ENCODE measurements at places on chromosomes 5 and 9. TPM values are rescaled to one million over a fixed set of nuclear protein-coding genes. Genes with fewer than 3 reads are reported as not detected.

The ARL14EPL gene
- not detected for polyA plus RNA-seq

DNA sequence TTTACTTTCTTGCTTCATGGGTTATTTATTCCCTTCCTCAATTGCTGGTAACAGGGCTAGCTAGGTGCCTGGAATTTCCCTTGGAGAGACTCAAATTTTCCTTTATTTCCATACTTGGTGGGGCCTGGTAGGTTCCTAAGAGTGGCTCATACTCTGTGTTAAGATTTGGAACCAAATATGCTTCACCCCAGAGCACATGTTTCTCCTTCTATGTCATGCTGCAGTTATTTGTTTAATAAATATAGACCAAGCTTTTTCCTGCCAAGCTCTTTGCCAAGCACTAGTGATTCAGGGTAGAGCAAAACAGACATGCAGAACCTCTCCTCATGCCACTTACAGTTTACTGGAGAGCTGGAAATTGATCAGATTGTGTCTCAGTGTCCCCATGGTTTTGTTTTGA is 290.3 kb upstream of the SGCD start:
- H3K4me3 ChIP-seq = no peak overlapping the region
- H3K27me3 ChIP-seq = no peaks in the 10 kb centered on the region
- H3K36me3 ChIP-seq = no peaks in the 10 kb centered on the region

DNA sequence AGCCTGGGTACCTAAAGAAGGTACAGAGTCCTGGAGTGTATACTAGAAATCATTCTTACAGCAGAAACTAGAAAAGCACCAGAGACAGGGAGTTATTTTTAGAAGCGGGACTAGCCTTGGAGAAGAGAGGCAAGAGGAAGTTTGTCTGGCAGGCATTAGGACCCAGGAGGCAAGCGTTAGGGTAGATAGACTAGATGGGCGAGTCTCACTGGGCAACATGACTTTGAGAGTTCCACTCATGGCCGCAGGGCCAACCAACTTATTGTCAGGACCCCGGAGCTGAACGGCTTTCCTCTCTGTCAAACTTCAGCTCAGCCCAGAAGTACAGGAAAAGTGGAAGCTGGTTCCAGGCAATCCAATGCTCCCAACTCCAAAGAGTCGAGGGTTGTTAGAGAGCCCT is 34.1 kb upstream of the NPR3 start:
- no peak for DNase-seq
- H3K27me3 ChIP-seq = no peaks in the 10 kb centered on the region
- H3K36me3 ChIP-seq = no peaks in the 10 kb centered on the region
- H3K27ac ChIP-seq = no peak overlapping the region
- no peak overlapping the region for H3K4me3 ChIP-seq
- no peaks in the 10 kb centered on the region for H3K4me1 ChIP-seq

- no peak overlapping the region for H3K4me3 ChIP-seq
- no peak overlapping the region for H3K27ac ChIP-seq
- H3K4me1 ChIP-seq = no peaks in the 10 kb centered on the region
- no peaks in the 10 kb centered on the region for H3K27me3 ChIP-seq
Measured at GRCh38 chr5:62395210-62395950, 8.3 kb downstream of the DIMT1 start.

The C5orf52 gene
- polyA plus RNA-seq = not detected

- no peaks in the 10 kb centered on the region for H3K4me1 ChIP-seq
- no peak overlapping the region for H3K4me3 ChIP-seq
- no peak overlapping the region for H3K27ac ChIP-seq
- no peaks in the 10 kb centered on the region for H3K36me3 ChIP-seq
Measured at GRCh38 chr5:103244398-103244797, 14.2 kb upstream of the MACIR start.

- H3K27me3 ChIP-seq = no peaks in the 10 kb centered on the region
- H3K27ac ChIP-seq = no peak overlapping the region
- no peaks in the 10 kb centered on the region for H3K36me3 ChIP-seq
- H3K4me1 ChIP-seq = no peaks in the 10 kb centered on the region
Measured at GRCh38 chr5:169411786-169412430, 111.0 kb upstream of the SLIT3 start.

- no peak overlapping the region for H3K4me3 ChIP-seq
- H3K36me3 ChIP-seq = no peaks in the 10 kb centered on the region
- no peaks in the 10 kb centered on the region for H3K4me1 ChIP-seq
- no peak overlapping the region for H3K27ac ChIP-seq
- no peak for DNase-seq
- no peaks in the 10 kb centered on the region for H3K27me3 ChIP-seq
Measured at GRCh38 chr5:127667926-127668325, 19.0 kb downstream of the CTXN3 start.

DNA sequence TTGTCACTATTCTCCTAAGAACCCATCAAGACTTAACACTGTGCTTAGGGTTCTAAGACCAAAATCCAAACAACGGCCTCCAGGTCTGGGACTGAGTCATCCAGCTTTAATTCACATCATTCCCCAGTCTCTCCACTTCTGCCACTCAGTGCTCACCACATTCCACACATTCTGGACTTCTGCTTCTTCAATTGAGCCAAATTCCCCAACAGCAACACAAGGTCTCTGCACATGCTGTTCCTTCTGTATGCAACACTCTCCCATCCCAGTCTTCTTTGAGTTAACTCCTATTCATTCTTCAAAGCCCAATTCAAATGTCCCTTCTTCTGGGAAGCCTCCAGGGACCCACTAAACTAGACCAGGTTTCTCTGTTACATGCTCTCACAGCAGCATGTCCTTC is 97.8 kb downstream of the GPR21 start:
- no peaks in the 10 kb centered on the region for H3K36me3 ChIP-seq
- H3K27ac ChIP-seq = no peak overlapping the region
- DNase-seq = no peak
- no peak overlapping the region for H3K4me3 ChIP-seq
- no peaks in the 10 kb centered on the region for H3K4me1 ChIP-seq

DNA sequence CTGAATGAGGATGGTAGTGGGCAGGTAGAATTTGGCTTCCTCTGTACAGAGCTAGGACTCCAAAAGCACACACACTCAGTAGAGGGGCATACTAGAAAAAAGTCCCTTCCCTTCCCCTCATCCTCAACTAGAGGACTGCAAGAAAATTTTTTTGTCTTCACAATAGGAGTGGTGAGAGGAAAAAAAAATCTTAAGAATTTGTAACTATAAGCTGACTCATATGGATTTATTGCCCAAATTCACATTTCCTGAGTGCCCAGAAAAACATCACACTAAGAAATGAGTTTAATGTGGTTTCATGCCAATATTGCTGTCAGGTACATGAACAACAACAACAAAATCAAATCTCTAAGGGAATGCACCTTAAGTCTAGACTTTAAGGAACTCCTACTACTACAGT is 43.7 kb downstream of the RANBP6 start:
- H3K27ac ChIP-seq = no peak overlapping the region
- no peak overlapping the region for H3K4me3 ChIP-seq
- peaks cover 41% of the 10 kb centered on the region for H3K36me3 ChIP-seq
- no peaks in the 10 kb centered on the region for H3K4me1 ChIP-seq
- no peak for DNase-seq

DNA sequence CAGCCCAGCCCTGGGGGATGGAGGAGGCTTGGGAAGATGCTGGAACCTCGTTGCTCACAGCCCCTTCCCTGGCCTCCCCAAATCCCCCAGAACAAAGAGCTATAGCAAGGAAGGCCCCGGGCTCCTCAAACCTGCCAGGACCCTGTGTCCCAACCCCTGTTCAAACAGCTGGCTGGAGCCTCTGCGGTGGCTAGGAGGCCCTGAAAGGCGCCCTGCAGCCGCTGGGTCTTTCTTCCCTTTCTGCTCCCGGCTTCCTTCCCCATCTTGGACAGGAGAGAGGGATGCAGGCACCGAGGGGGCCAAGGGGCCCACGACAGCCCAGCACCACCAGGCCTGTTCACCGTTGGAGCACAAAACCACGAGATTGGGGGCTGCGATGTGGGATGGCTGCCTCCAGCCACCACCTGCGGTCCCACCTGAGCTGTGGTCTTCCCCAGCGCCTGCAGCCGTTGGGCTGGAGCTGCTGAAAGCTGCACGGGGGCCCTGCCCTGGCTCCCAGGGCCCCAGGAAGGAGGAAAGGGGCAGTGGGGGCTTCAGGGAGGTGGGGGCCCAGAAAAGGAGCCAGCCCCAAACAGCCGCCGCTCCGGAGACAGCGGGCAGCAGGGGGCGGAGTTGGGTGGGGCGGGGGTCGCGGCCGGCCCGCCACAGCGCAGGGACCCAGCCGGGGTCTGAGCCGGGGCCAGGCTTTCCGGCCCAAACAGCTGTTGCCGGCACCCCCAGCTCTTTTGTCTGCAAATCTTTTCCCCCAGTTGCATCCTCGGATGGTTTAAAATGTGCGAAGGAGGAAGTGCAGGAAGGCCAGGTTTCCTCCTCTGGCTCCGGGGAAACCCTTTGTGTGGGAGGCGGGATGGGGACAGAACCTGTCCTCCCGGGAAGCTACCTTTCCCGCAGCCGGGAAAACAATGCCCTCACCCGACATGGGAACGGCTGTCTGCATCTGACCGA is 16.1 kb downstream of the NOTCH1 start:
- no peaks in the 10 kb centered on the region for H3K36me3 ChIP-seq
- peak; percentile 57 for DNase-seq
- no peak overlapping the region for H3K27ac ChIP-seq
- no peak overlapping the region for H3K4me3 ChIP-seq
- peaks cover 61% of the 10 kb centered on the region for H3K4me1 ChIP-seq
- peaks cover 35% of the 10 kb centered on the region for H3K27me3 ChIP-seq

DNA sequence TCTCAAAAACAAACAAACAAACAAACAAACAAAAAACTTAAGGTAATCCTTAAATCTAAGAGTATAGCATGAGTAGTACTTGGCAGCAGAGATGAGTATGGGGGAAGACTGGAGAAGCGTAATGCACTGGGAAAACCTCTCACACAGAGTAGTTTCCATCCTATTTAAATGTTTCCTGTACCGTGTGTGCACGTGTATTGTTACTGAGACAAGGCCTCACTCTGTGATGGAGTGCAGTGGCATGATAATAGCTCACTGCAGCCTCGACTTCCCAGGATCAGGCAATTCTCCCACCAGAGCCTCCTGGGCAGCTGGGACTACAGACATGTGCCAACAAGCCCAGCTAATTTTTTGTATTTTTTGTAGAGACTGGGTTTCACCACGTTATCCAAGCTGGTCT is 2.9 kb downstream of the UIMC1 start:
- H3K4me1 ChIP-seq = peaks cover 42% of the 10 kb centered on the region
- no peak overlapping the region for H3K27ac ChIP-seq
- H3K36me3 ChIP-seq = peaks cover 3% of the 10 kb centered on the region
- no peak for DNase-seq

DNA sequence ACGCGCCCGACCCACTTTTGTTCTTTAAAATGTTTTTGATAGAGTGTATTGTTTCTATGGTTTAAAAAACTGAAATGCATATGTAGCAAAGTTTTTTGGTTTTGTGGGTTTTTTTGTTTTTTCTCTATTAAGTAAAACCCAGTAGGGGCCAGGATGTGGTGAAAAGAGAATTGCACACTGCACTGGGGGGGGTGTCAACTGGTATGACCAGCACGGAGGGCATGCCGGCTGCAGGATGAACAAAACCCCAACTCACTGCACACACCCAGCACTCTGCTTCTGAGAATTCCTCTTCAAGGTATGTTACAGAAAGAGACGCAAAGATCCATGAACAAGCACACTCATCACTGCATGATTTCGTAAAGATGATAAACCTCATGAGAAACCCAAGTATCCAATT is 75.0 kb downstream of the STK10 start:
- H3K4me3 ChIP-seq = no peak overlapping the region
- H3K4me1 ChIP-seq = peaks cover 86% of the 10 kb centered on the region
- peak overlapping the region; percentile 11 for H3K27ac ChIP-seq
- no peaks in the 10 kb centered on the region for H3K27me3 ChIP-seq

Data from CD14-positive monocyte (primary cell).